SK-N-SH (cell line): ENCODE measurements at places on chromosomes 4 and X. TPM values are rescaled to one million over a fixed set of nuclear protein-coding genes. Genes with fewer than 3 reads are reported as not detected.
A peak's percentile ranks its signal among the peaks of the same experiment; 100 is the strongest.

The POF1B gene
- polyA plus RNA-seq: not detected in 2 replicates

The GNRHR gene
- 0.02 and 0.06 TPM in 2 replicates for polyA plus RNA-seq

The SH3TC1 gene
- 2.7 and 2.9 TPM in 2 replicates for polyA plus RNA-seq

GRCh38 chr4:106463622-106464021, 95.0 kb upstream of the GIMD1 start:
- H3K27me3 ChIP-seq: no peaks in the 10 kb centered on the region
- H3K4me3 ChIP-seq: no peak overlapping the region
- no peak overlapping the region for H3K27ac ChIP-seq
- no peak for DNase-seq
- H3K36me3 ChIP-seq: no peaks in the 10 kb centered on the region

DNA sequence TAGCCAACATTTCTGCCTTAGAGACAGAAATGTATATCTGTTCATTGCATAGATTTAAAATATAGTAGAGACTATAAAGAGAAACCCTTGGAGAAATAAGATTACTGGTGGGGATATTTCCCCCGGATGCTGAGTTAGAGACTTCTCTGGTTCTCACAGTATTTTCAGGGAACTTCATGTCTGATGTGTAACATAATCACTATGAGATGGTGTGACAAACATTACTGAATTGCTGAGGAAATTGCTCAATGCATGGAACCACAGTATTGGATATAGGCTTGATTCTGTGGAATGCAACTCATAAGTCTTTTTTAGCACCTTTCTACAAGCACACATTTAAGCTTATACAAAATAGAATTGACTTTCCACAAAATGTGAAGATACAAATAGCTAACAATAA, 152.7 kb downstream of the SOWAHB start:
- no peak for DNase-seq
- H3K27me3 ChIP-seq: no peaks in the 10 kb centered on the region
- peak overlapping the region; percentile 81; the same call in 1 of the 2 replicates for H3K27ac ChIP-seq
- peaks cover 19% of the 10 kb centered on the region for H3K36me3 ChIP-seq

DNA sequence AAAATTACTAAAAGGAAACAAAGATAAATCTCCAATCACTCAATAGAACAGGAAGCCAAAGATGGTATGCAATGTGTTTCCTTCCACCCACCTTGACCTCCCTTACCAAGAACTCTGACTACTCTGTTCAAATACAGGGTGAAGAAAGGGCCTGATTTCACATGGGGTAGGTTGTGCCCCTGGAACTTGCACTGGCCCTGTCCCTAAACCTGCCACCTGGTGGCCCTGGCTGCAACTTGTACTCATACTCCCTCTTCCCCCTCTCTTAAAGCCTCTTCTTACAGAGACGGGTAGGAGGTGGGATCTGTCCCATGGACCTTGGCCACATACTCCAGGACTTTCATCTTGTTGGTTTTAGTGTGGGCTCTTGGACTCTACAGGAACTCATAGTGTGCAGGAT, 17.3 kb upstream of the TMEM185A start:
- no peak for DNase-seq
- no peaks in the 10 kb centered on the region for H3K27me3 ChIP-seq
- no peak overlapping the region for H3K4me3 ChIP-seq

DNA sequence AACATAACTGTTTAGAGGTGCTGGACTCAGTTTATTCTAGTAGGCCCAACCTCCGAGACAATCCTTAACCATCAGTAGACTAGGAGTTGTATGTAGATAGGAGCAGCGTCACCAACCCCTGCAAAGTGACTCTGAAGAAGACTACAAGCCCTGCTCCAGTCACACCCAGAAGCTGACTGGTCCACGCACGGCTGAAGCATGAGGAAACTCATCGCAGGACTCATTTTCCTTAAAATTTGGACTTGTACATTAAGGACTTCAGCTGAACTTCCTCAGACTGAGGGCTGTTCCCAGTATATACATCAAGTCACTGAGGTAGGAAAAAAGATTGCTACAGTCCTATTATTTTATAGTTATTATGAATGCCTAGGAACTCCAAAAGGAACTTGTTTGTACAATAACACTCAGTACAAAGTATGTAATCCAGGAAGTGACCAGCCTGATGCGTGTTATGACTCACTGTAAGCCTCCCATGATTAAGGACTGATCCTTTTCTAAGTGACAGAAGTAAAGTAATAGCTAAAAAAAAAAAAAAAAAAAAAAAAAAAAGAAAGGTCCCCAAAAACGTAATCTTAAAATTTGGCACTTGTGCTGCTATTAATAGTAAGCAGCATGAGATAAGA, 41.6 kb upstream of the UGT2B7 start:
- no peak overlapping the region for H3K4me3 ChIP-seq
- no peaks in the 10 kb centered on the region for H3K36me3 ChIP-seq
- DNase-seq: no peak
- no peaks in the 10 kb centered on the region for H3K27me3 ChIP-seq
- no peaks in the 10 kb centered on the region for H3K4me1 ChIP-seq

DNA sequence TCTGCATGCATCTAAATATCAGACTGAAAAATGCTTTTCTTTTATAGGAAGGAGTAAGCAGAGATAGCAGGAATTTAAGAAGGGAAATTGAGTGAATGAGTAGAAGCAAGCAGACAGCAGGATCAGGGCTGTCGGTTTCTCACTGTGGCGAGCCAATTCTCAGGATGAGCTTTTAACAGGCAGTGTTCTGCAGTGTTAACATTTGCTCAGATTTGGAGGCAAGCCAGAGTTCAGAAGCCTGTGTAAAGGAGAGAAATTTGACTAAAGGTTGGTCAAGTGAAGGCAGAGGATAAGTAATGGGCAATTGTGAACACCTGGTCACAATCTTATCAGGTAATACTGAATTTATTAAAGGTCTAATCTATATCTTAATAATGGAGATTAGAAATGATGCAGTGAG, 133.3 kb upstream of the MAGEB16 start:
- H3K4me1 ChIP-seq: no peaks in the 10 kb centered on the region
- H3K27me3 ChIP-seq: no peaks in the 10 kb centered on the region
- H3K27ac ChIP-seq: no peak overlapping the region
- H3K36me3 ChIP-seq: no peaks in the 10 kb centered on the region
- DNase-seq: no peak
